ENCODE measurements at places on chromosomes 4 and X.

DNA sequence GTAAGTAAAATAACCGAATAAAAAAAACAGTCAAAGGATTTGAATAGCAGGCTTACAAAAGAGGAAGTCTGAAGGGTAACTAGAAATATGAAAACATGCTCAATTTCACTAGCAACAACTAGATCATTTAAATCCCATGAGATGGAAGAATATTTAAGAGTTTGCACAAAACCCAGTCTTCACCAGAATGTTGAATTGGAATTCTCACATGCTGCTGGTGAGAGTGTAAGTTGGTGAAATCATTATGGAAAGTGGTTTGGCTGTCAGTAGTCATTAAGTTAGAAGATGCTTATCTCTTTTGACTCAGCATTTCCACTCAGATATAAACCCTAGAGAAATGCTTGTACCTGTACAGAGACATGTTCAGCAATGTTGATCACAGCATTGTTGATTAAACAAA is 110.1 kb downstream of the PGRMC2 start:
- DNase-seq: no peak

GRCh38 chrX:111145878-111146277 is 49.9 kb downstream of the PAK3 start:
- no peak for DNase-seq

GRCh38 chr4:80459918-80460473 is 124.5 kb downstream of the CFAP299 start:
- DNase-seq: no peak

- DNase-seq: no peak
Observed at GRCh38 chrX:135382260-135382659, 39.5 kb upstream of the SMIM10L2A start.

GRCh38 chrX:154051201-154051810 is 31.6 kb upstream of the IRAK1 start:
- peak; percentile 48 for DNase-seq

GRCh38 chrX:43657671-43658070 is 1.6 kb downstream of the MAOA start:
- DNase-seq: no peak

- no peak for DNase-seq
Observed at GRCh38 chrX:37287741-37288444, 61.3 kb upstream of the PRRG1 start.

- DNase-seq: no peak
Observed at GRCh38 chr4:172412851-172413580, 599.8 kb downstream of the GALNTL6 start.

GRCh38 chr4:7414046-7414445 is 20.7 kb downstream of the PSAPL1 start:
- no peak for DNase-seq

DNA sequence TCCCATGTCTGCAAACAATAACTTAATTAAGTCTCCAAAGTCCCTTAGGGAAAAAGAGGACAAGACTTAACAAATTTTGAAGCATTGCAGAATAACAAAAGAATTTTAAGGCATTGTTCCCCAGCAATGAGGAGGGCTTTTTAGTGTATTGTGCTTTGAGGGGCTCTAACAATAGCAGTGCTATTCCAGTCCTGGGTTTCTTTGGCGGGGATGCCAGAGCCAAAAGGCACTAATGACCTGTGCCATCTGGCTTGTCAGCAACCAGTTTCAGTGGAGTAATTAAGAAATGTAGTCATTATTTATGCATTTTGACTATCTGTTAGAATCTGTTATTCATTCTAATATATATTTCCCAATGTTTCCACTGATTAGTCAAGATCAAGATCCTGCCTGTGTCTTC is 575.4 kb downstream of the SPRY1 start:
- DNase-seq: no peak

DNA sequence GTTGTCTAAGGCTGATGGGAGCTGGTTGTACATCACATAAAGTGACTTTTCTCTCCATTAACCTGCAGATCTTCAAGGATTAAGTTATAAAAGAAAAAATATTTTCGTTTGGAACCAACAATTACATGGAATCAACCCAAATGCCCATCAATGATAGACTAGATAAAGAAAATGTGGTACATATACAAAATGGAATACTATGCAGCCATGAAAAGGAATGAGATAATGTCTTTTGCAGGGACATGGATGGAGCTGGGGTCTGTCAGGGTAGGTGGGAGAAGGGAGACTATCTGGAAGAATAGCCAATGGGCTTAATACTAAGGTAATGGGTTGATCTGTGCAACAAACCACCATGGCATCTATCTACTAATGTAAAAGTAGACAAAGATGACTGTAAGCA is 313.2 kb downstream of the FSTL5 start:
- no peak for DNase-seq

DNA sequence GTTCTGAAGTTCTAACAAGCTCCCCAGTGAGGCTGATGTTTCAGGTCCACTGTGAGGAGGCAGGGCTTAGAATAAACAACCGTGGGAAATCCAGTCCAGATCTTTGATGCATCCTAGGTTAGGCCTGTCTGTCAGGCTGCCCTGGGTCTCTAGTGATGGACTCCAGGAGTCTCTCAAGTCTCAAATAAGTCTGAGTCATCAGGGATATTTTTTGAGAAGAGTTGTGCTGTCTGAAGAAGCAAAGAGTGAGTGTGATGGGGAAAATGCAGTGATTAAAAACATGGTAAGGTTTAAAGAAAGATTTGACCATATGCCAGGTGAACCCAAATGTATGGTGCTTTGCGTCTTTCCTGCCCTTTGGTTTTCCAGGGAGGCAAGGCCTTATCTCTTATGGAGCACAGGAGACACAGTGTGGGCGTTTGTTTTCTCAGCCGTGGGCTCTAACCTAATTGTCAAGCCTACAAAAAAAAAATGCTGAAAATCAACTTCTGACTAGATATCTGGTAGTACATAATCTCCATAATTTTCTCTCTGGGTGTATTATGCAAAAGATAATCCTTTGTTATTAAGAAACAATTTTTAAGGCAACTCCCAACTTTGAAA is 100.7 kb downstream of the PTTG2 start:
- DNase-seq: no peak

GRCh38 chr4:38610966-38611431 is 53.0 kb upstream of the KLF3 start:
- no peak for DNase-seq

GRCh38 chrX:46961097-46961496 is 48.9 kb downstream of the JADE3 start:
- no peak for DNase-seq

DNA sequence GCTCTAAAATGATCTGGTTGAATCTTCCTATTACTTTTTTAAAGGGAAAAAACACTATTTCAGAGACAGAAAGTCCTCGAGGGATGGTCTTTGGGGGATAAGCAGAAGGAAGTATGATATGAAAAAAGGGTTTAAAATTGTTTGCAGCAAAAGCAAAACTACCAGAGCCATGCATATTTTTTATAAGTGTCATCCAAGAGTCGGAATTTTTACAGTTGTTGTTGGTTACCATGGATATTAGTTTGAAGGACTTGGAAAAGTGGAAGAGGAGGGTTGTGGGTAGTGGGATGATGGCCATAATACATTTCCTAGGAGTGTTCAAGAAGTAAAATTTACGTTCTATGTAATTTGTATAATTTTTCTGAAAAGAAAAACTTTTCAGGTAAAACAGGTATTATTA is 134.4 kb downstream of the PCDH7 start:
- no peak for DNase-seq

- no peak for DNase-seq
Observed at GRCh38 chrX:77510007-77510406, 62.8 kb downstream of the FGF16 start.

- DNase-seq: no peak
Observed at GRCh38 chr4:4284827-4285618, 4.9 kb downstream of the LYAR start.

- no peak for DNase-seq
Observed at GRCh38 chrX:38363046-38363445, 10.6 kb downstream of the OTC start.

- no peak for DNase-seq
Observed at GRCh38 chrX:18290200-18290599, 64.3 kb downstream of the SCML2 start.

DNA sequence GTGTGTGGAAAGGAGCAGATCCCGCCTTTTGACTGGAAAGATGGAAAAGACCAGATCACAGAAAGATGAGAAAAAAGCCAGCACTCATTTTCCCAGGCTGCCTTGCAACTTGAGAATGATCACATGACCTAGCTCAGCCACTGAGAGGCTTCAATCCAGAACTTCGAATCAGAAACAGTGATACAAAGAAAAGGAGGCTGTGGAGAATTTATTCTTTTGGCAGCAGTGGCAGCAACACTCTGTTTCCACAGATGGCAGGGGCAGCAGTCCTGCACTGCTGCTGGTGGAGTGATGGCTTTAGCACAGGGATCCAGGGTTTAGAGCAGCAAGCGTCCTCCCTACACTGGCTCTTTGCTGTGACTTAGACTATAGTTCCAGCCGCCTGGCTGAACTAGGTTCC is 77.8 kb upstream of the SH3RF1 start:
- DNase-seq: no peak

GRCh38 chr4:147640331-147640730 is 23.1 kb downstream of the TMEM184C start:
- no peak for DNase-seq

DNA sequence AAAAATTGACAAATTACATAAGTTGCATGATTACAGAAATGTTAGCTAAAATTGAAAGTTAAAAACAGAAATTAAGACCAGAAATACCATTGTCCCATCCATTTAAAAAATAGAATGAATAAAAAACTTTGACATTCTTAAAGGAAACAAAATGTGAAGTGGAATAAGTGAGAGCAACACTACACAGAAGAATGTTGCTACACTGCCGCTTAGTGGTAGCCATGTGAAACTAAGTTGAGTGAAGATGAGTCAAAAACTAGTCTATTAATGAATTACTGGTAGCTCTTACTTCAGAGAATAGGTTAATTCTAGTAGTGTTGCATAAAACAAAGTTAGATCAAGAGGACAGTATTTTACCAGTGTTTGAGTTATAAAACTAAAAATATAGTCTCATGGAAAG is 571.0 kb upstream of the KLHL4 start:
- no peak for DNase-seq

- DNase-seq: peak; percentile 41
Observed at GRCh38 chrX:49884290-49884862, 5.1 kb downstream of the USP27X start.

GRCh38 chrX:643241-643595 is 12.6 kb downstream of the SHOX start:
- no peak for DNase-seq

- DNase-seq: no peak
Observed at GRCh38 chrX:120377715-120378114, 15.8 kb downstream of the ATP1B4 start.

- no peak for DNase-seq
Observed at GRCh38 chr4:102501447-102501696, 213 bp downstream of the NFKB1 start.

DNA sequence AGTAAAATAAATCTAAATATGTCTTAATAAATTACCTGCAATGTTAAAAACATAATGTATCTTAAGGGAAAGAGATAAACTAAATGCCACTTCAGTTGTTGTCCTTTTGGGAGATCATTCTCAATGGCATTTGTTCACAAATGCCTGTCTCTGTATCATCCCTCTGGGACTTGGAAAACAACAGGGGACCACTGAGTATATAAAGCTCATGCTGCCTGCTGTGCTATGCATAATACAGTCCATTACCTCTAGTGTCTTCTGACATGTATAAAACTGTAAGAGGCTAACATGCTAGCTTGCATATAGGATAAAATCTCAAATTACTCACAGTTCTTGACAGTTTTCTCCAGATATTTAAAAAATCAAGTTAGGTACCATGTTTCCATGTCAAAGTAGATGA is 503.9 kb downstream of the PDHA2 start:
- no peak for DNase-seq
